Tibial nerve (tissue), 4 donors: ENCODE measurements at places on chromosomes 4 and X. TPM values are rescaled to one million over a fixed set of nuclear protein-coding genes. Genes with fewer than 3 reads are reported as not detected.

PGAM4 gene
- not detected for total RNA-seq

DGKK gene
- not detected for total RNA-seq

VEGFD gene
- total RNA-seq: 5.0 TPM

GALNT7 gene
- 8.7 TPM for total RNA-seq

EFHC2 gene
- 5.2 TPM for total RNA-seq

DCAF12L2 gene
- 1.7 TPM for total RNA-seq

MAGEA9 gene
- total RNA-seq: not detected

PDGFRA gene
- total RNA-seq: 81.8 TPM

SPANXN3 gene
- total RNA-seq: not detected
